ENCODE measurements at places on chromosomes 4 and X.

- DNase-seq: no peak
These were observed 90.6 kb downstream of the MID1IP1 start for GRCh38 chrX:38891641-38892413.

DNA sequence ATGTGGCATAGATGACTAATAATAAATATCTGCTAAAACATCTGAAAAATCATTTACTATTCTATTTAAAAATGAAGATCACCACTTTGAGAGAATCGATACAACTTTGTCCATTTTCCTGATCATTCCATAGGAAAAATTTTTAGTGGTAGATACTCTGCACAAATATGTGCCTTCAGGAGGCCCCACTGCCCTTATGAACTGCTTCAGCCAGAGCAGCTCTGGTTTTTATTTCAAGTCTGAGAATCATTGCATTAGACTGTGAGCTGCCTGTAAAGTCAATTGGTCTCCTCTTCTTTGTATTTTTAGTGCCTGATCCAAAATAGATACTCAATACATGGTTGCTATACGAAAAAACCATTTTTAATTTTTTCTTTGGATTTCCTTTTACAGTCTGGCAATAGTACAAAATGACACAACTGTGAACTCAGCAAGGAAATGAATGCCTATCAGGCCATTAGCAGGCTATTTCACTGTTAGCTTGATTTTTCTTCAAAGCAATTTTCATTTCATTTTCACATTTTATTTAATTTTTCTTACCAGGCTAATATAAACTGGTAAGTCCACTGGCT lies 69.1 kb downstream of the SHISA3 start:
- DNase-seq: no peak

- DNase-seq: no peak
These were observed 179.0 kb upstream of the RASGEF1B start for GRCh38 chr4:81650606-81651242.

DNA sequence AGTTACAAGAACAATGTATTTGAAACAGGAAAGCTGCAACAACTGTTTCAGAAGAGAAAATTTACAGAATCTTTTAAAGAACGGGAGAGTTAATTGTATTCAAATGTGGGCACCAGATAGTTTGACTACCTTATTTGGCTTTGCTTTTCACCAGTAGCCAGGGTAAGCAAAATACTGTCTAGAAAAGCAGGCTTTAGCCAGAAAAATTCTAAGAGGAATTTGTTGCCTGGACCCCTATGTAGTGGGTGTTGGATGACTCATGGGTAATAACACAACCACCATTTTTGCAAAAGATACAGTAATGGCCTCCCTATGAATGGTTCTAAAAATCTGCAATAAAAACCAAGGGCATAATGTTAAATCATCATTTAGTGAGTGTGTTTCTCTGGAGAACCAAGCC lies 233.4 kb upstream of the ANXA3 start:
- no peak for DNase-seq

GRCh38 chr4:44914748-44915147 lies 188.4 kb upstream of the GNPDA2 start:
- no peak for DNase-seq

DNA sequence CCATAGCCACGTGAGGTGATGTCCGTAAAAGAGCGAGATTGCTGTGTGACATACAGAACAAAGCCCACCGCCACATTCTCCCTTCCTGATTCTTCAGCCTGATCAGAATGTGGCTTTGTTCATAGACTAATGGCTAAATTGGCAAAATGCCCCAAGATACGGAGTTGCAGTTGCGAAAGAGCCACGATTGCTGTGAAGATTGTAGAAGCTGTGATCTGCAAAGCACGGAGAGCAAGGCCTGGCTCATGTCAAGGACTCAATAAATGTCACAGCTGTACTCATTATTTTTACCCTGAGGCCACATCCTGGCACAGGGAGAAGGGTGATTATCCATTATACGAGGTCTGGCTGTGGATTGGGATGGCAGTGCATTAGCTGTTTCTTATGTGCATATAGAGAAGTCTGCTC lies 34.2 kb downstream of the ARSD start:
- no peak for DNase-seq

DNA sequence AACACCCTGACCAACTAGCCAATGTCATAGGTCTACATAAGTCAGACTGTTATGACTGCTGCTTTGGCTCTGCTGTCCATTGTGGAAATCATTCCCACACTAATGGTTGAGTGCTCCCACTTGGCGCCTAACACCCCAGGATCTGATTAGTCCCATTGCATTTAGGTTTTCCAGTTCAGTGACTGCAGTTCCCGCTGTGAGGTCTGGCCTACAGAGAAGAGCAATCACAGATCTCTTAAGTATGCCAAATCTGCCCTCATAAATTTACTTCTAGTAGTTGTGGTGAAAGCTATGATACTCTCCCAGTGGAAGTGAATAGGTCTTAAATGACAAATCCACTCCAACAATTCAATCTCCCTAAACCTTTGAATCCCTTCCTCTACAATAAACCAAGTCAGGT lies 77.3 kb upstream of the IL2 start:
- no peak for DNase-seq

DNA sequence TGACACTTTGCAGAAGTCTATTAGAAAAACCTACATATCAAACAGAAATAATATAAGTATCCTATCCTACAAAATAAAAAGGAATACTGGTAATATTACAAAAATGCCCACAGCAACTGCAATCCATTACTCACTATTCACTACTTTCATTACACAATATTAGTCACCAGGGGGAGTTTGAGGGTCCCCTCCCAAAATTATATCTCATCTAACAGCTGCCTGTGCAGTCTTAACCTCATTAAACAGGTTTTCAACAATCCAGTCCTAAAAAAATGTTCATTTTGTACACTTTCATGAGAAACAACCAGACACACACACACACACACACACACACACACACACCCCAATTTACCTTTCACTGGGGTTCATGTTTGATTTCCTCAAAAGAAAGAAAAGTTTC lies 2.9 kb downstream of the CLOCK start:
- no peak for DNase-seq
